NCI-H774 (cell line): ENCODE measurements at places on chromosomes 12 and 14.

DNA sequence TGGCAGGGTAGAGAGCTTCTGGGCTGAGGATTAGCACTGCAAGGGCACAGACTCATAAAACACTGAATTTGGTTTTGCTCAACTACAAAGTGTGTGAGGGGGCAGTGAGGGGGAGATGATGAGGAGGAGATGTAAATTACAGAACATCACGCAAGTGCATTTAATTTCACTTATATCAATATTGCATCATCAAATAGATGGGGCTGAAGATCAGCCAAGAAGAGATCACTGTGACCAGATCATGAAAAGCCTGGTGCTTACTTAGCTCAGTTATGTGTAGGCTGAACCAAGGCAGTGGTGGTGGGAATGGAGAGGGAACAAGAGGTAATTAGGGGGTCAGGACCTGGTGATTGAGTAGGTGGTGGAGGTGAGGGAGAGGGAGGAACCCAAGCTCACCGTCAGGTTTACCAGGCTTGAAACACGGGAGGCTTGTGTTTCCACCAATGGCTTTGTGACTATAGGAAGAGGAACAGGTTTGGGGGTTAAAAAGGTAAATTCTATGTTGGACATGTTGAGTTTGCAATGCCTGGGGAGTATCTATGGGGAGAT lies 11.3 kb downstream of the FOS start:
- DNase-seq = no peak

DNA sequence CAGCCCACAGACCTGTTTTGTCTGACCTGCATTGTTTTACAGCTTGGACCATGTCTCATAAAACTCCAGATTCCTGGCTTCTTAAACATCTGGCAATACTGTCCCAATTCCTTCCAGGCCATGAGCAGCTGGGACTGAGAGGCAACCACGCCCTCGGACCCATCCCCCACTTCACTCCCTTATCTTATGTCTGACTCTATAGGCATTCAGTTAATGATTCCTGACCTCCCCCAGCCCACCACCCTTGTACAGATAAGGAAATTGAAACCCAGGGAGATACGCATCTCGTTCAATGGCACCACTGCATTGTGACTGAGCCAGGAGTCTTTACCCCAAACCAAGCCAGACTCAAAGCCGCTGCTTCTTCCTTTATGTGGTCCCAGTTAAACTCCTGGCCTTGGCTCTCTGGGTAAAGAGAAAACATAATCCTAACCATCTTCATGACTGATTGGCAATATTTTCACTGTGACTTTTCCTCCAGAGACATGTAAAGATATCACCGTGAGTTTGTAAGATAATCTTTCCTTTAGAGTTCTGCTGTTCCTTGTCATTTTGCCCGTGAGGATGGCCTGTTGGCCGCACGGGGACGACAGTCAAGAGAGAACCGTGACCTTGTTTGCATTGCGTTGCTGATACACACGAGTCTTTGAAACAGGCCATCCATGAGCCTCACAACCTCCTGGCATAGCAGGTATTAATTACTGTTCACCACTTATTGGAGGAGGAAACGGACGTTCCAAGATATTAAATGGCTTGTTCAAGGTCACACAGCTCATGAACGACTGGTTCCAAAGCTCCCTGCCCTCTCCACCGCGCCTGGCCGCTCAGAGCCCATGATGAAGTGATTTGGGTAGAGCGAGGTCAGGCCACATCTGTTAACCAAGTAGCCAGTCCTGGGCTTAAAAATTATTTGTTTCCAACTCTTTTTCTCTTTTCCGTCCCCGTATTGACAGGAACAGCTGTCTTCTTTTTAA lies 39.4 kb downstream of the MAP1LC3B2 start:
- DNase-seq = no peak

DNA sequence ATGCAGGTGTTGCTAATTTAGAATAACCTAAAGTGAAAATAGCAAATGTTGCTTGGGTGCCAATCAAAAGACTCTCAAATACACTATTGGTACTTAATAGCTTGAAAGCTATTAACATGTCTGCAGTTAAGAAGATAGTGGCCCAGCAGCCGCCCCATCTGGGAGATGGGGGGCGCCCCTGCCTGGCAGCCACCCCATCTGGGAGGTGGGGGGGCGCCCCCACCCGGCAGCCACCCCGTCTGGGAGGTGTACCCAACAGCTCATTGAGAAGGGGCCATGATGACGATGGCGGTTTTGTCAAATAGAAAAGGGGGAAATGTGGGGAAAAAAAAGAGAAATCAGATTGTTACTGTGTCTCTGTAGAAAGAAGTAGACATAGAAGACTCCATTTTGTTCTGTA lies 923.1 kb upstream of the MDGA2 start:
- no peak for DNase-seq

GRCh38 chr12:29158115-29158763 lies 9.2 kb downstream of the FAR2 start:
- DNase-seq = no peak

DNA sequence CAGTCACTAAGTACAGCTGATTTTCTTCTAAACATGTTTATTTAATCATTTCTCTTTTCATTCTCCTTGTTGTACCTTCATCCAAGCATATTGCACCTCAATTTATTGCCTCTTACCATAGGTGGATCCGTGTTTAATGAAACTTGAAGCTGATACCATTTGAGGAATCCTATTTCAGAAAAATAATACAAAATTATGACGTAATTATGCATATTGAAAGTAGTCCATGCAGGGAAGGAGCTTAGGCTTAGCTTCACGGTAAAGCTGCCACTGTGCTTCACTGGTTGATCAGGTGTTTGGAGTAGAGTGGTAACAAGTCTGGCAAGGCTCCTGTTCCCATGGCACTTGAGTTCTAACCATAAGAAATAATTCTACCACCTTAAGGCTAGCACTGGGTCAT lies 61.0 kb upstream of the CLEC14A start:
- DNase-seq = no peak

DNA sequence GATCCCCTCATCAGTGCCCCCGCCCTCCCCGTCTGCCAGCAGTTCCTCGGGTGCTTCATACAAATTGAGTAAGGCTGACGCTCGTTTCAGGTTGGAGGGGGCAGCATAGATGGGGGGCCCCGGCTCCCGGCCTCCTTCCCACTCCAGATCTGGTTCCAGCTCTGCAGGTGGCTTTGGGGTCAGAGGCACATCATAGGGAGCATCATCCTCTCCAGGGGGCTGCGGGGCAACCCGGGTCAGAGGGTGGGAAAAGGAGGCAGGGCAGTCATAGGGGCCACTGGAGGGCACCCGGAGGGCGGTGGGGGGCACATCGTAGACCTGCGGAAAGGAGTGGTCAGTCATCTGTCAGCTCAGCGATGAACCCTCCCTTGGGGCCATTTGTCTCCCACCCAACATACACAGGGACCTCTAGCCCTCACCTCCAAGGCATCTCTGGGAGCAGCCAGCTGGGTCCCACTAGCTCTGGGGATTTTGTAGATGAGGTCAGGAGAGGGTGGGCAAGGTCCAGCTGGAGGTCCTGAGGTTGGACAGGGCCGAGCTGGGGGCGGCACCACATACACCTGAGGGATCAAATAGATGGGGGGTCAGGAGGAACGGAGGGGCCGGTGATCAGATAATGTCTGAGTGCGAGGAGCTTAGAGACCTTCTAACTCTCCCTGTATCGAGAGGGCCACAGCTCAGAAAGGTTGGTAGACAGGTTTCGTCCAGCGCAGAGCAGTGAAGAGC lies 5.1 kb downstream of the EFS start:
- no peak for DNase-seq

- no peak for DNase-seq
These were observed 59.8 kb downstream of the CNTN1 start for GRCh38 chr12:40752011-40752410.

DNA sequence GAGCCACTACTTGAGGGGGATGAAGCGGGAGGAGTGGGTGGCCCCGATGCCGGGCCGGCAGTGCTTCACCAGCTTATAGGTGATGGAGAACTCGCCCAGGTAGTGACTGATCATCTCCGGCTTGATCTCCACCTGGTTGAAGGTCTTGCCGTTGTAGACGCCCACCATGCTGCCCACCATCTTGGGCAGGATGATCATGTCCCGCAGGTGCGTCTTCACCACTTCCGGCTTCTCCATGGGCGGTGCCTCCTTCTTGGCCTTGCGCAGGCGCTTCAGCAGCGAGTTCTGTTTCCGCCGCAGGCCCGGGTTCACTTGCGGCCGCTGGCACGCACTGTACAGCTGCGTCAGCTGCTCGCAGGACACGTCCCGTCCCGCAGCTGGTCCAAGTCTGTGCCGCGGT lies 3.4 kb downstream of the TIGAR start:
- no peak for DNase-seq

DNA sequence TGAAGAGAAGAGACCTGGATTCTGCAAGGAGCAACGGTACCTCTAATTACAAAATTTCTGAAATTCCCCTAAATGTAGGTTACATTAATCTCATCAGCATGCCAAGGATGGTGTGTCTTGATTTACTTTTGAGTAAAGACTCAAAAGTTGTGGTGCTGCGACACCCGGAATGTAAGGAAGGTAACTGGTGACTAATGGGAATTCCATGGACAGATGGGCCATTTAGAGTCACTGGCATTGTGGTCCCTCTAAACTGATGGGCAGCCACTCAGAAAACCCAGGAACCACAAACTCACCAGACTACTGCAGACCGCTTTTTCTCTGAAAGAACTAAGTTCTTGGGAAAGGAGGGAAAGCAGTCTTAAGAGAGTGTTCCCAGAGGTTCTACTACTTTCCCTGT lies 32.8 kb downstream of the GRIN2B start:
- no peak for DNase-seq

- no peak for DNase-seq
These were observed 47.2 kb downstream of the FOXG1 start for GRCh38 chr14:28813810-28814209.

DNA sequence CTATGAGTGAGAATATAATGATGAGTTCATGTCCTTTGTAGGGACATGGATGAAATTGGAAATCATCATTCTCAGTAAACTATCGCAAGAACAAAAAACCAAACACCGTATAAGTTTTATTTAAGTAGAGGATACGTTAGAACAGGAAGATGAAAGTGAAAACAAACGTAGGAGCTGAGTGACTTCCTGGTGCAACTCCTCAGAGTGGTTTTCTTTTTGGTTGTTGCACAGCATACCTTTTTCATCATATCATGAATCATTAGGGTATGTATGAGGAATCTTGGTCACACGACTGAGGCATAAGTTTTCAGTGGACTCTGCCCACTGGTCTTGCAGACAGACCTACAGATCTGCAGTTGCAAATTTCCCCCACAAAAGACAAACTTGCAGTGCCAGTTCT lies 199.0 kb downstream of the LRFN5 start:
- DNase-seq = no peak

- DNase-seq = no peak
These were observed 67.2 kb downstream of the GLT1D1 start for GRCh38 chr12:128920468-128920867.

DNA sequence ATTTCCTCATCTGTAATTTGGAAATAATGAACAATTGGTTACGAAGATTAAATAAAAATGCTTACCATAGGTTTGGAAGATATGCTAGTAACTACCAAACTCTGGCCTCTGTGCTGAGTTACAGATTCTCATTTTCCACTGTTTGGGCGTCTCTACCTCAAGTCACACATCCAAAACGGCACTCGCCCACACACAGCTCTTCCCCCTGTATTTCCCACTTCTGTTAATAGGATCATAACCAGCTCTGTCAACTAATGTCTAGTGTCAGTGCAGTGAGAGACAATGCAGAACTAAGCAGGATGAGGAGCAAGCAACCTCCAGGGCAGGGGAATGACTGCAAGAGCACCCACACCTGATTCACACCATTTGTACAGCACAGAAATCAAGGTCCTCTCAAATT lies 10.9 kb upstream of the SYCP3 start:
- no peak for DNase-seq

DNA sequence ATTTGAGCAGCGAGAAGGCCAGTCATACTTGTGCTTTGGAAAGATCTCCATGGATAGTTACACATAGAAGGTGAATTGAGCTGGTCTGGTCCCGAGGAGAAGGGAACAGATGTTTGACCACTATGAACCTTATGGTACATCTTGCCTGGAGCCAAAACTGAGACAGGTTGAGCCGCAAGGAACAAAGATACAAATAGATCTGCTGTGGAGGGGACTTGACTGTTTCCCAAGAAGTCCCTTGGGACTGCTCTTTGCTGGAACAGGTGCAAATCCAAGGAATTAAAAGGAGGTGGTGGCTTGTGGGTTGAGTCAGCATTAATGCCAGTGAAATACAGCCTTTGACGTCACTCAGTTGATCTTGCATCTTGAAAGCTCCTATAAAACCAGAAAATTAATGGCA lies 68.8 kb upstream of the PRIMA1 start:
- DNase-seq = no peak

- DNase-seq = peak; percentile 65
These were observed 25.4 kb upstream of the PLEKHG6 start for GRCh38 chr12:6285063-6285477.

GRCh38 chr14:93040982-93041381 lies 74.7 kb downstream of the ITPK1 start:
- DNase-seq = no peak

- DNase-seq = no peak
These were observed 275.1 kb downstream of the IPO8 start for GRCh38 chr12:30420561-30420960.

- DNase-seq = no peak
These were observed 16.4 kb upstream of the A2M start for GRCh38 chr12:9132008-9132535.

- no peak for DNase-seq
These were observed 2.0 kb upstream of the BMP4 start for GRCh38 chr14:53958628-53959027.

GRCh38 chr12:4819654-4820053 lies 90.1 kb upstream of the KCNA1 start:
- no peak for DNase-seq

DNA sequence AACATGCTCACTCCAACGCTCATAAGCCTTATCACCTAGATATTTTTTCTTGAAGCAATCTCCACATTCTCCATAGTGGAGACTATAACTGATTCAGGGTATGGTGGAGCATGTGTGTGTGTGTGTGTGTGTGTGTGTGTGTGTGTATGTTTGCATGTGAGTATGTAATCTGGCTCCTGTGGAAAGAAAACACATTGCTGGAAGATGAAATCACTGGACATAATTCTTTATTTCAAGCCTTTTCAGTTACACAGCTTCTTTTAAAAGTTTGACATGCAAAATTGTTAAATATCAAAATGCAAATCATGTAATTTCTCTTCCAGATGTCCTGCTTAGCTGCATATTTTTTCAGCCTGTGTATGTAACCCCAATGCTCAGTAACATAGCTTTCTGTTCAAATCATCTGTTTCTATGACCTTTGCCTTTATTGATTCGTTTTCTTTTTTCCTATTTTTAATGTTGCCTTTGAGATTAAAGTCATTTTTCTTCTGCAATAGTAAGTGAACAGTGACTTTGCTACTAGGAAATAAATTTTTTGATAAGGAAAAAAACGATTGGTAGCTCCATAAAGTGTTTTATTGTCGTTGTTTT lies 80.5 kb upstream of the BTG1 start:
- DNase-seq = no peak

- no peak for DNase-seq
These were observed 40.0 kb upstream of the DDX11 start for GRCh38 chr12:31033681-31034080.

- peak; percentile 76 for DNase-seq
These were observed 62.2 kb downstream of the TSPAN11 start for GRCh38 chr12:30988646-30989286.
